D721Med (cell line): ENCODE measurements at places on chromosomes 6 and 20.

GRCh38 chr6:52994031-52994838, 849 bp downstream of the GSTA4 start:
- DNase-seq, result no peak

GRCh38 chr6:22878324-22878701, 308.9 kb downstream of the HDGFL1 start:
- DNase-seq, result no peak

DNA sequence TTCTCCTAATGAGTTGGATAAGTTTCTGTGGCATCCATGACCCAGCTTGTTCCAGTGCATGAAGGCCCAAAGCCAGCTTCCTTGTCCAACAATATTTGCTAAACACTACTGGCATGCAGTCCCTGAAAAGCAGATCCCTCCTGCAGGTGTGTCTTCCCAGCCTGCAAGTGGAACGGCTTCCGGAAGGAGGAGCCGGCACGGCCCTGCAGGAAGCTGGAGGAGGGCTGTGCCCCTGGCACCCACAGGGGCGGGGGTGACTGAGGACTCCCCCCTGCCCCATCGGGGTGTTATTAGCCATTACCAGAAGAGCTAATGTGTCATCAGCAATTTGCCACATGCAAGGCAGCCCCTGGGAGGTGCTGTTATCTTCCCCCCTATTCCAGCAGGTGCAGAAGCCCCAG, 27.4 kb downstream of the NPEPL1 start:
- peak; percentile 8 for DNase-seq

- DNase-seq, result no peak
These were observed 67.9 kb upstream of the DOK5 start for GRCh38 chr20:54407459-54407858.

DNA sequence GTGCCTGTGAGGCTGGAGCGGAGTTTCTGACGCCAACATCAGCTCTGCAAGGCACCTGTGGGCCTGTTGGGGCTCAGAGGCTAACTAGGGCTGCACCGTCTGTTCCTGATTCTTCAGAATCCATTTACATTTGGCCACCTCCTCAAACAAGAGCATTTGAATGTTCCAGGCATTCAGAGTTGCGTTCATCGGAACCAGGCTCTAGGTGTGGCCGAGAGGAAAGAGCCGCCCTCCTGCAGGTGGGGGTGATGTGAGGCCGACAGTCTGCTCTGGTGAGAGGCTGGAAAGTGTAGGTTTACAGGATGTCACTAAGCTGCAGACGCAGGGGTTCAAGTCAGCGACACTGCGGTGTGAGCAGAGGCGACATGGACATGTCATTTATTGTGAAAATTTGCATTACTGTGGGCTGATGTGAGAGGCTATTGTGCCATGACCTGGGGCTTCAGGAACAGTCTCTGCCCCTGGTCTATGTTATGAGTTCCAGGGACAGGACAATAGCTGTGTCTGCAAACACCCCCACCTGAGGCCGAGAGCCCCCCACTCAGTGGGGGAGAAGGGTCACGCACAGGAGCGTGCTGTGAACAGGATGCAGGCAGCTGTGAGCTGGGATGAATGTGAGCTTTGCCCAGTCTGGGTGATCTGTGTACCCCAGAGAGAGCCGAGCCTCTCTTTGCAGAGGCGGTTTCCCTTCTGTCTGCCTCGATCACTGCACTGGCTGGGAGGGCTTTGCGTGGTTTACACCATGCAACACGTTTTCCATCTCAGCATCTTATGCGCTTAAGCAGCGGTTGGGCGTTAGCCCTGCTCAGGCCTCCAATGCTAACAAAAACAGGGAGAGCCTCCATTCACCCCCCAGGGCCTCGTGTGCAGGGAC, 21.1 kb downstream of the SLCO4A1 start:
- DNase-seq, result no peak

DNA sequence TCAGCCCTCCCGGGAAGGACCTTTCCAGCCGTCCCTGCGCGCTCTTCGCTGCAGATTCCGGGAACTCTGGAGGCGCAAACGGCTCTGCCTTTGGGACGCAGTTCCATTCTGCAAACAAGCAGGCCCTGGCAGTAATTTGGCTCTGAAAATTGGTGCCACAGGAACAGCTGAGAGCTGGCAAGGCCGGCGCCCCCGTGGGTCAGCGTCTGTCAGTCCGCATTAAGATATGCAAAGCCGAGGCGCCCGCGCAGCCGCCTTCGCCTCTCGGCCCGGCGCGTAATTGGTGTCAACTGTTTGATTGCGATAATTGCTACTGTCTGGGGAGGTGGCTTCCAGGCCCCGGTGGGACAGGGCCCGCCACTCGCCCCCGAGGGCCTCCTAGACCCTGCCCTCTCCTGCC, 73.6 kb downstream of the NCR2 start:
- DNase-seq, result no peak
